AML-193 (cell line): ENCODE measurements at places on chromosomes 5 and 9.

DNA sequence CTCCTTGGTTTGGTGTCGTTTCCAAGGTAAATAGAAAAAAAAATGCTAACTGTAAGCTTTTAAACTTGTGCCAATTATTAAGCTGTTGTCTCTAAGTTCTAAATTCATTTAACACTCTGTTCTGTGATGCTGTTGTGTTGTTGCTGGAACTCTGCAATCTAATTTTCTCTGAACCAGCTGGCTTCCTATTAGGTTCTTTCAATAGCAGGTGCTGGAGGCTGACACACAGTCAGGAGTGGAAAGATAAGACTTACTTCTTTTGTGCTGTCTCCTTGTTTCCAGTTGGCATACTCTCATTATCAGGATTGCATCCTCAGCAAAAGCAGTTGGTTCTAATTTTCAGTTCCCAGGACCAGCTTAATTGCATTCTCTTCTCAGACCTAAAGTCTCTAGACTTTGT, 1252.6 kb upstream of the NUDT12 start:
- DNase-seq: no peak

DNA sequence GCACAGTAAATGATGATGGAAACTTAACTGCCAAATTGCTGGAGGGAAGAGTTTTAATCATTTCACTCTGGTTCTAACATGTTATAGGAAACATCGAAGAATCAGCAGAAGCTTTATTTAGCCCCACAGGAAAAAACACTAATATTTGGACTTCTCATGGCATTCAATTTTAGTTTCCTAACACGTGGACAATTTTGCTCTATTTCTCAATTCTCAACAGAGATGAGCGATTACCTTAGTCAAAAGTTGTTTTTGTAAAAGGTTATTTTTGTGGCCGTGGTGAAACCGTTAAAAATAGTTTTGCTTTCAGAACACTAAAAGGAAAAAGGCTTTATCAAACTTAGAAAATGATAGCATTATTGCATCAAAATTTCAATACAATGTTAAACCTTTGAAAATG, 235.2 kb downstream of the PLK2 start:
- DNase-seq: no peak

- DNase-seq: no peak
These were observed 26.6 kb downstream of the KCNT1 start for GRCh38 chr9:135728436-135729110.

- no peak for DNase-seq
These were observed 32.2 kb downstream of the NDUFA8 start for GRCh38 chr9:122127396-122127798.

- no peak for DNase-seq
These were observed 126.2 kb upstream of the FTMT start for GRCh38 chr5:121725450-121725849.

GRCh38 chr5:16722097-16722495, 105.3 kb upstream of the RETREG1 start:
- DNase-seq: no peak

DNA sequence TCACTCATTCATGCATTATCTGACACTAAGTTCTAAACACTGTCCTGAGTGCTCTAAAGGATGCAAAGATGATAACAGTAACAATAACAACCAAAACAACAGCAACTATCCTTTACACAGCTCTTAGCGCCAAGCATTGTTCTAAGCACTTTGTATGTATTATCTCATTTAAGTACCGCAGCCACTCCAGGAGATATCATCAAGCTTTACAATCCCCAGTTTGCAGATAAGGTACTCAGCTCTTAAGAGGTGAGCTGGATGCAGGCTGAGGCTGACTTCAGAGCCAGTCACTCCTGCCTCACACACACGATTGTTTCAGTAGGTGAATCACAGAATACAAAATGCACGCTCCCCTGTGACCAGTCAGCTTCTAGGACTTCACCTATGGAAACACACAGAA, 141.8 kb downstream of the PAX5 start:
- DNase-seq: no peak

DNA sequence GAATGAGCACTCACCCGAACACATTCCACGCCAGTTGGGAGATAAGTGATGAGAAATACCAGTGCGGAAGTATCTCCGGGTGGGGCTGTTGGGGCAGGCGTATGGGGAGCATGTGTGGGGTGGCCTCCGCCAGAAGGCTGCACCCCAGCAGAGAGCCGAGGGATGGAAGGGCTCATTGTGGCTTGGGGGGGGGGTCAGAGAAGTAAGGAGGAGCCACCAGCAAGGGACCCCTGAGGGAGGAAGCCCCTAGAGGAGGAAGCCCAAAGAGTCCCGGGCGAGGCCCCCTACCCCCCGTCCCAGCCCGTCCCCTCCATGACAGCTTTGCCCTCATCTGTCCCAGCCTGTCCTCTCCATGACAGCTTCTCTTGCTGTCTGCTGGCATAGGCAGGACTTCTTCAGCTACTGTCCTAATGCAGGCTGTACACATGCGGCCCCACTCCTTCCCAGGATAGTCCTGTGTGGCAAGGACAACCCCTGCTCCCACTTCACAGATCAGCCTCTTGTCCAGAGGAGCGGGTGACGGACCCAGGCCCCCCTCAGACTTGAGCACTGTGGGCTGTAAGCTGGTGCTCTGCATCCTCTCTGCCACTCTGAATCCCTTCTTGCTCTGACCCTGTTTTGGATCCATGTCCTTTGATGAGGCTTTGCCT, 239.6 kb downstream of the CACNA1B start:
- no peak for DNase-seq

- peak; percentile 57 for DNase-seq
These were observed 591.5 kb downstream of the RAB3C start for GRCh38 chr5:59174248-59174844.

GRCh38 chr5:148740966-148741742, 85.3 kb upstream of the ADRB2 start:
- peak; percentile 70 for DNase-seq

- DNase-seq: no peak
These were observed 47.8 kb downstream of the RNF145 start for GRCh38 chr5:159161361-159162214.
